ENCODE measurements at places on chromosomes 6 and 20. TPM values are rescaled to one million over a fixed set of nuclear protein-coding genes. Genes with fewer than 3 reads are reported as not detected.

Gene CCN6
- total RNA-seq: not detected

Gene MRPS18A
- total RNA-seq: 47.6 TPM

Gene KCNG1
- 18.8 TPM for total RNA-seq

Gene GRM4
- total RNA-seq: 0.09 TPM

Gene FRMD1
- total RNA-seq: 0.03 TPM

Gene APCDD1L
- not detected for total RNA-seq

Gene TCF21
- 0.02 TPM for total RNA-seq

Gene POPDC3
- 31.2 TPM for total RNA-seq

Gene SNX3
- 117 TPM for total RNA-seq

Gene ABHD12
- total RNA-seq: 93.6 TPM

Gene TAGAP
- not detected for total RNA-seq

Gene LPA
- total RNA-seq: 0.02 TPM

Gene THBS2
- 0.17 TPM for total RNA-seq

Gene MPIG6B
- total RNA-seq: not detected

Gene NRN1
- 0.76 TPM for total RNA-seq

Gene ADTRP
- 0.37 TPM for total RNA-seq

All from A549 treated with DMSO at 1 μM for 4 hours (cell line).